ENCODE measurements at places on chromosomes 3 and 15.
A peak's percentile ranks its signal among the peaks of the same experiment; 100 is the strongest.

- no peak for DNase-seq
Observed at GRCh38 chr3:45778761-45779201, 17.6 kb downstream of the SLC6A20 start.

- no peak for DNase-seq
Observed at GRCh38 chr3:139679220-139679775, 1.5 kb upstream of the NMNAT3 start.

GRCh38 chr3:126519506-126520455 is 2.2 kb upstream of the UROC1 start:
- DNase-seq: no peak

DNA sequence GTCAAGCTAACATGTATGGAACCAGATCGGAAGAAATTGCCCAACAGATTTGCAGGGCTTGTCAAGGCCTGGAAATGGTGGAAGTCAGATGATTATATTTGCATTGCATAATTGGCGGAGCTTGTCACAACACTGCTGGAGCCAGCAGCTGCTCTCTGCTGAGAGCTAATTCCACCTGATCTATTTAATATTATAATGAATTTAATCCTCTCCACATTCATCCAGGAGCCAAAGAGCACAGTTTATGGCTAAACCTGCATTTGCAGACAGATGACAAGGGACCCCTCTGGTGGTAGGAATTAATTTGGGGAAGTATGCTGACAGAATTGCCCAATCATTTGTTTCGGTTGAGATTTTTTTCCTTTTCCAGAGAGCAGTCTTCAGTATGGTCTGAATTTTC is 730.2 kb downstream of the TUSC7 start:
- peak; percentile 64 for DNase-seq

DNA sequence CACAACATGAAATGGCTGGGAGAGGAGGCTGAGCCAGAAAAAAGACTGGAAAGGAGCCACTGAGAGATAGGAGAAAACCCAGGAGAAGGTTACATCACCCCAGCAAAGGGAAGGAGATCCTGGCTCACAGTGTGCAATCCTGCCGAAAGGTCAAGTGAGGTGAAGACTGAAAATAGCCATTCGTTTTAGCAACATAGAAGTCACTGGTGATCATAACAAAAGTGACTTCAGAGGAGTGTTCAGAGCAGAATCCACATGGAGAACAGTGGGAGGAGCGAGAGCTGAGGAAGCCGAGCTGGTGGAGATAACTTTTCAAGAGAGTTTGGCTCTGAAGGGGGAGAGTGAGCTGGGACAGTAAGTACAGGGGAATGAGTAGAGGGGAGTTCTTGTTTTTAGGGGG is 5.4 kb upstream of the HEG1 start:
- DNase-seq: no peak

- peak; percentile 81 for DNase-seq
Observed at GRCh38 chr3:114896978-114897377, 250.1 kb downstream of the ZBTB20 start.

GRCh38 chr15:74317820-74318375 is 49.5 kb downstream of the CYP11A1 start:
- DNase-seq: no peak

- no peak for DNase-seq
Observed at GRCh38 chr15:66483131-66483566, 14.4 kb downstream of the SNAPC5 start.

- no peak for DNase-seq
Observed at GRCh38 chr3:14139771-14140170, 14.9 kb downstream of the TMEM43 start.

- no peak for DNase-seq
Observed at GRCh38 chr15:60822403-60822802, 343.5 kb upstream of the ICE2 start.

DNA sequence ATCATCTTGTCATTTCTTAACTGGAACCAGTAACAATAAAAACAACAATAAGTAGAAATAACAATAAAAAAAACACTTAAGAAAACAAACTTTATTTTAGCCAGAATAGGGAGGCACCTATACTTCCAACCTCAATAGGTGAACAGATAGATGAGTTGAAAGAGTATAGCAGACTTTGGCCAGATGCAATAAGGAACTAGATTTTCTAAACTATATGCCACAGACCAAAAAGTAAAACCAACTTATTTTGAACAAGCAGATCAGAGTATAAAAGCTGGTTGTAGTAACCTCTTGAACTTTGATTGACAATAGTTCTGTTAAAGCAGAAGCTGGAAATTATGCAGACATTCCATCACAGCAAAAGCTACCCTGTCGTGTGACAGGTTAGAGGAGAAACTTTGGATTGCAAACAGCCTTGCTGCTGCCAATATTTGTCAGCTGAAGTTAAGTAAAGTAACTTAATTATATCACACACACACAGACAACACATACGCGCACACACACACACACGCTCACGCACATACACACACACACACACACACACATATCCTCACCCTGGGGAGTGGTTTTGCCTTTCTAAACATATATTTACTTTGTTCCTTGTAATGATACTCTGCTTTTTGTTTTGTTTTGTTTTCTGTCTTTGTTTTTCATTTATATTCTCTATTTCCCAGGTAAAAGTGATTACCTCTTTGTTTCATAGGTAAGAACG is 903.6 kb downstream of the VGLL3 start:
- no peak for DNase-seq

DNA sequence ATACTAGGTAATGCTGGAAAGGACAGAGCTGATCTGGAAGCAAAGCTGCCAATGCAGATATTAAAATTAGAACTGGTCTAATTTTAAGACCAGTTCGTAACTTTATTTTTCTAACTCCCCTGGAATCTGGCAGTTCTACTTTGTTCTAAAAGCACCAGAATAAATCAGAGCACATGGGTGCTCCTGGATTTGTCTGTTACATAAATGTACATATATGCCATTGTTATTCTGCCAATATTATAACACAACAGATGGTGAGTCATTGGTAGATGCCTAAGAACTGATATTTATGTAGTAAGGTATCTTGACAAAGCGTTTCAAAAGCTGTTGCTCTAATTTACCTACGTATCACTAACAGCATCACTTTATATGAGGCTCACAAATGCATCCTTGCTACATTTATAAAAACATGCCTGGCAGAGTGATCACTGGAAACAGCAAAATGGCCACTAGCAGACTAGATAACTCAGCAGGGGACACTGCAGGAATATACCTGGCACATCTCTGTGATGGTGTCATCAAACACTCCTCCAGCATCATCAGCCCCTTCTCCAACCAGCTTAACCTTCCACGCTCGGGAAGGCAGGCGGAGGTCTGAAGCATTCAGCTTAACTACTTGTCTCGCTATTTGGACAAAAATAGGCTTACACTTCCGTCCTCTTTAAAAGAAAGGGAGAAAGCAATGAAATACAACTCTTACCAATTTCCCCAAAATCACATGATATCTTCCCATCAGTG is 26.2 kb downstream of the FBXL22 start:
- DNase-seq: no peak

DNA sequence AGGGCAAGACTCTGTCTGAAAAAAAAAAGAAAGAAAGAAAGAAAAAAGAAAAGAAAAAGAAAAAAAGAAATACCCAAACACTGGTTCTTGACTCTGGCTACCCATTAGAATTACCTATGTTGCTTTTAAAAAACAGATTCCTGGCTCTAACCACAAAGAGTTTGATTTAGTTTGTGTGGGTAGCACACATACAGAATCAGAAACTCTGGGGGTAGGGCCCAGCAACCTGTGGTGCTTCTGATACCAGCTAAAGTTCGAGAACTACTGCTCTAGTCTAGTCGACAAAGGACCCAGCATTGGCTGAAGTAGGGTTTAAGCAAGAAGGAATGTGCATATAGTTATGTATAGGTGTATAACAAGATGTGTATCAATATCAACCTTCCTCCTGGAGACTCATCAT is 392.7 kb downstream of the EFHB start:
- no peak for DNase-seq

DNA sequence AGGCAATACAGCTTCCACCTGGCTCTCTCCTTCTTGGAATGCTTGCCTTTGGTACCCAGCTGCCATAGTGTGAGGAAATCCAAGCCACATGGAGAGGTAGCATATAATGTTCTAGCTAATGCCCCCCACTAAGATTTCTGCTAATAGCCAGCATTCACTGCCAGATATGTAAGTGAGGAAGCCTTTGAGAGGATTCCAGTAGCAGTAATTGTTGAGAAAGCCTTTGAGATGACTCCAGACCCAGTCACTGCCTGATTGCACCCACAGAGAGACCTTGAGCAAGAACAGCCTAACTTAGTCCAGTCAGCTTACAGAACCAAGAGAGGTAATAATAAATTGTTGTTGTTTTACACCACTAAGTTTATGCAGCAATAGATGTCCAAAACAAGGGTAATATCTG is 63.1 kb downstream of the STRIT1 start:
- no peak for DNase-seq

- no peak for DNase-seq
Observed at GRCh38 chr3:172188511-172188910, 149.1 kb downstream of the FNDC3B start.

DNA sequence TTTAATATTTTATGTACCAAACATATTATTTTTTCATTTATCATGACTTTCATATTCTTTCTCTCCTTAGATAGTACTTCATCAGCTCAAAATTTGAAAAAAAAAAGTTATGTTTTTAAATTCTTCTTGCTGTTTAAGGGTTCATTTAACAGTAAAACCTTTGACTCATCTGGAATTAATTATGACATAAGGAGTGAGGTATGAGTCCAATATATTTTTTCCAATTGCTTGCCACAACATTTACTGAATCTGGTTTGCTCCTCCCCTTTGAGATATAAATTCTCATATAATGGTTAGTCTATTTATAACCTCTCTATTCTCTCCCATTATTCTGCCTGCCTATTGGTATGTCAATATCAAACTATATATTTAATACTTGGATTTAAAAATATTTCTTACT is 387.8 kb downstream of the TUSC7 start:
- DNase-seq: no peak

- DNase-seq: no peak
Observed at GRCh38 chr3:129577925-129578786, 28.3 kb downstream of the PLXND1 start.

- DNase-seq: no peak
Observed at GRCh38 chr15:66591322-66591862, 25.6 kb upstream of the LCTL start.

- DNase-seq: no peak
Observed at GRCh38 chr15:52626671-52627369, 52.4 kb downstream of the ATOSA start.

DNA sequence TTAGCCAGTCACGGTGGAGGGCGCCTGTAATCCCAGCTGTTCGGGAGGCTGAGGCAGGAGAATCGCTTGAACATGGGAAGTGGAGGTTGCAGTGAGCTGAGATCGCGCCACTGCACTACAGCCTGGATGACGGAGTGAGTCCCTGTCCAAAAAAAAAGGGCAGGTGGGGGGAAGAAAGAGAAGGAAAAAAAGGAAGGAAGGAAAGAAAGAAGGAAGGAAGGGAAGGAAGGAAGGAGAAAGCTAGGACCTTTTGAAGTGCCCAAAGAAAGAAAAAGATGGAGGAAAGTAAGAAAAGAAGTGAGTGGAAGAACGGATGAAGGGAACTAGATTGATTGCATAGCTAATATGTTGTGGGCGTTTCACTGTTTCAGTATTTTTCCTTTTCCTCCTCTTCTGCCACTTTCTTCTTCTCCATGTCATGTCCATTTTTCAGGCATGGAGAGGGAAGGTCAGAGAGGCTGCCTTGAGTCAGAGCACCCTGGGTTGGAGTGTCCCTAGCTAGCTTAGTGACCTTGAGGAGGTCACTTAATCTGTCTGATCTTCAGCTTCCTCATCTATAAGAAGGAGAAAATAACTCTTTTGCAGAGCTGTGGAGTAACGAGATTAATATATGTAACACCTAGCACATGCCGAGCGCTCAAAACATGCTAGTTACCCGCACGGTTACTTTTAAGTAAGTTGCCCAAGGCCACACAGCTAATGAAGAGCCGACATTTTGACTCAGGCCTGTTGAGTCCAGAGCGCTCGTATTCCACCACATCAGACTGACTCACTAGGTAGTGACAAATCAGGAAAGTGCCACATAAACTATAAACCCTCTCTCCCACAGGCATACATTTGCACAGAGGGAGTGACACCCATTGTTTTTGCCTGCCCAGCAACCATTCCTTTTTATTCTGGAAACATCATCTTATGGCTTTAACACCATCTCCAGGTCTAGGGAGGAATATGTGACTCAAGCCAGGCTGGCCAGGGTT is 42.2 kb downstream of the BHLHE40 start:
- no peak for DNase-seq

DNA sequence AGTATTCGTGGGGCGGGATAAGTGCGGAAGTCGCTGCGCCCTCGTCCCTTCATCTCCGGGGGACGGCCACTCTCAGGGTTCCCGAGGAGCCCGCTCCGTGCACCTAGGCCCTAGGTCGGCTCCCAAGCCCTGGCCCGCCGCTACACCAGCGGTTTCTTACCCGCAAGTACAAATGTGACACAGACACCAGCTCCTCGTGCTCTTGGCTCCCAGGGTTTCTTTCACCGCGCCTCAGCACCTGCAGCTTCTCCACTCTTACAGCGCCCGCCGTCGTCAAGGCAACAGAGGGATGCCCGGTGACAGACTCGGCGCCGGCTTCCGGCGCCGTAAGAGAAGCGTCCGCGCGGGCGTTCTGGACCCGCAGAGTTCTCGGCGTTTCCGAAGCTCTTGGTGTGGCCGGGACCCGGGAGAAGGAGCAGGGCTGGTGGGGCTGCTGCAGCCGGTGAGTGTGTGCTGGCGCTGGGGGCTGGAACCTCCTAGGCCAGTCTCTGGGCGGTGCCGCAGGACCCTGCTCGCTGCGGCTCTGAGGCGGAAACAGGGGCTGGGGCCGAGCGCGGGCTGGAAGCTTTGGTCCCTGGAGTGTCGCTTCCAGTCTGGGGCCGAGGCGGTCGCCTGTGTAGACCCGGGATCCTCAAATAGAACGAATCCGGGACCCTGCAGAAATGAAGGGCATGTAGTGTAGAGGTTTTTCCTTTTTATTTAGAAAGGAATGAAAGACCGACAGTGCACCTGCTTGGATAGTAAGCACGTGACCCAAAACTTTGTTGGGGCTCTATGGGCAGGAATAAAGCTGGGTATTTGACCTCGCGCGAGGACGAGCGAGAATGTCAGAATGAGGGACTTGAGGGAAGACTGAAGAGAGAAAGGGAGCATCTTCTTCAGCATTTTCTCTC is 155.4 kb upstream of the GOLGA6L4 start:
- no peak for DNase-seq

DNA sequence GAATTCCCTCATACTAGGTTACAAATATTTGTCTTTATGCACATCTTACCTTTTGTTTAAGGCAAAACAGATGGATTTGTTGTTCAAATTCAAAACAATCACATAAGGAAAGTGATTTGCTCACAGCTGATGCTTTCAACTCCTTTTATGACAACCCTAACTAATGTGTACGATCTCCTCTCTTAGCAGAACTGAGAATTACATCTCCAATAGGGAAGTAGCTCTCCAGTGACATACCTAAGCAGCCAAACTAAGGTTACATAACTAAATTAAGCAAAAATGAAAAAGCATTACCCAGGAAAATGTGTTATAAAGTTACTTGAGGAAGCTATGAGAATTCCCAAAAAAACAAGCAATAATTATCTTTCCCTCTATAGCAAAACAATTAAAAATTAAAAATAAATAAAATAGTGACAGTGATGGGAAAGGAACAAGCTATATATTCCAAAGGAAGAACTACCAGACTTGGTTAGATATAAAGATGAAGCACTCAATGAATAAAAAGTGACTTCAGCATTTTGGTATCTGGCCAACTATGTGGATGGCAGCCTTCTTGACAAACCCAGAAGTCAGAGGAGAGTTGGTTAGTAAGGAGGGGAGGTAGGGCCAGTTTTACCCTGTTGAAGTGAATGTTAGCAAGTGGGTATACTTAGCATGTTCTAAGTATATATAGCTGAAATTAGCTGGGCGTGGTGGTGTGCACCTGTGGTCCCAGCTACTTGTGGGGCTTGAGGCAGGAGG is 32.4 kb downstream of the PEAK1 start:
- no peak for DNase-seq
